ENCODE measurements at places on chromosomes 6 and 20.
A peak's percentile ranks its signal among the peaks of the same experiment; 100 is the strongest.

GRCh38 chr6:66948106-66948505 lies 1241.1 kb upstream of the EYS start:
- no peaks in the 10 kb centered on the region for H3K4me1 ChIP-seq
- no peak overlapping the region for H3K4me3 ChIP-seq
- no peak for DNase-seq
- H3K27ac ChIP-seq, result no peak overlapping the region
- no peaks in the 10 kb centered on the region for H3K27me3 ChIP-seq
- H3K36me3 ChIP-seq, result no peaks in the 10 kb centered on the region

GRCh38 chr20:2652724-2653555 lies 508 bp downstream of the NOP56 start:
- DNase-seq, result peak; percentile 18
- peak overlapping the region; percentile 81 for H3K4me3 ChIP-seq
- H3K4me1 ChIP-seq, result peaks cover 53% of the 10 kb centered on the region
- peaks cover 46% of the 10 kb centered on the region for H3K36me3 ChIP-seq
- H3K27me3 ChIP-seq, result no peaks in the 10 kb centered on the region

GRCh38 chr6:129576456-129576855 lies 133.5 kb downstream of the ARHGAP18 start:
- H3K27ac ChIP-seq, result no peak overlapping the region
- H3K36me3 ChIP-seq, result peaks cover 4% of the 10 kb centered on the region
- DNase-seq, result no peak
- H3K27me3 ChIP-seq, result peaks cover 2% of the 10 kb centered on the region

DNA sequence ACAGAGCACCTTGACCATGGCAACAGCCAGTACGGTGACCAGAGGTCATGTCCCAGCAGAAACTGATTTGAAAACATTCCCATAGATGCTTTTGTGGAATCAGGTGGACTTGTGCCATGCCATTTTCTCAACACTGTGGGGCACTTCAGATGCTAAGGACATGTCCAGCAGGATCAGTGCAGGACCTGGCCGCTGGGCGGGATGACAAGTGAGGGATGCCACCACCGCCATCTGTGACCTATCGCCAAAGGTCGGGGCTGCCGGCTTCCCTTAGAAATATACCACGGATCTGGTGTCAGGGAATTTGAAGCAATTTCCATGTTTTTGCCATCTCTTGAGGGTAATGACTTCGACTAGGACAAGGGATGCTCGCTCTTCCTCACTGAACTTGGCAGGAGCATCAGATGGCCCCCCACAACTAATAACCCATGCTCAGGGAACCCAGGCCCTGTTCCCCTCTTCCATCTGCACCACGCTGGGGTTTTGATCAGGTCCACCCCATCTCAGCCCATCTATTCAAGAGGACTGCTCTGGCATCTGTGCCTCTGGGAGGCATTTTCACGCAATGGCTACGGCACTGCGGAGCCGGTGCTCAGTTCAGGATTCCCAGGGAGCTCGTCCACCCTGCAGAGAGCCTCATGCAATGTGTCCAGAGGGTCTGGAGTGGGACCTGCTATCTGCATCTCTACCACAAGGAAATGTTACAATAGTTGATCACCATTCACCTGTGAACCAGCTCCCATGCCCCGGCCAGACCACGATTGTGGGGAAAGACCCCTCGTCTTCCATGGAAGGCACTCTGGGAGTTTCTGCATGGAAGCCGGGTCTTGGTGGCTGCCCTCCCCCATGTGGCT lies 302.6 kb downstream of the TAF4 start:
- DNase-seq, result no peak
- no peak overlapping the region for H3K27ac ChIP-seq
- H3K27me3 ChIP-seq, result no peaks in the 10 kb centered on the region
- no peak overlapping the region for H3K4me3 ChIP-seq
- no peaks in the 10 kb centered on the region for H3K36me3 ChIP-seq
- no peaks in the 10 kb centered on the region for H3K4me1 ChIP-seq

DNA sequence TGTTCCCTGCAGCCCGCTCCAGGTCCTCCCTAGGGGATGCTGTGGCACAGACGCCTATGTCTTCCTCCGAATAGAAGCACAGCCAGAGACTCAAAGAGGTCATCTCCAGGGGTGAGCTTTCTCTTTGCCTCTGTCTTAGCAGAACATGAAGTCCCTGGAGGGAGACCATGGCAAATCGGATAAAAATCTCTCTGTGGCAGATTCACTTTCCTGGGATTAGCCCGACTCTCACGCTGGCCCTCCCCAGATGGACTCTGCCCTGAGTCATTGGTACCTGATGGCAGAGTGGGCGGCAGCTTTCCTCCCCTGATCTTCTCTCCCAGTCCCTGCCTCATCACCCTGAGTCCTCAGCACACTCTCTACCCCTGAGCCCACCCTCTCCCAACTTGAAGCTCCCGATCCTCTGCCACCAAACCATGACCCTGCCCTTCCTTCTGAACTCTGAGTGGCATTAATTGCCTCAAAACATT lies 58.0 kb upstream of the CCDC167 start:
- no peaks in the 10 kb centered on the region for H3K36me3 ChIP-seq
- DNase-seq, result no peak
